Fibroblast of lung (primary cell): ENCODE measurements at places on chromosomes 7 and 10. TPM values are rescaled to one million over a fixed set of nuclear protein-coding genes. Genes with fewer than 3 reads are reported as not detected.

Gene NEUROG3
- total RNA-seq: not detected in 2 replicates

Gene ATG9B
- under 0.01 TPM in 1 of 2 replicates, not detected in the other for total RNA-seq

Gene LRRD1
- under 0.01 and 0.17 TPM in 2 replicates for total RNA-seq

DNA sequence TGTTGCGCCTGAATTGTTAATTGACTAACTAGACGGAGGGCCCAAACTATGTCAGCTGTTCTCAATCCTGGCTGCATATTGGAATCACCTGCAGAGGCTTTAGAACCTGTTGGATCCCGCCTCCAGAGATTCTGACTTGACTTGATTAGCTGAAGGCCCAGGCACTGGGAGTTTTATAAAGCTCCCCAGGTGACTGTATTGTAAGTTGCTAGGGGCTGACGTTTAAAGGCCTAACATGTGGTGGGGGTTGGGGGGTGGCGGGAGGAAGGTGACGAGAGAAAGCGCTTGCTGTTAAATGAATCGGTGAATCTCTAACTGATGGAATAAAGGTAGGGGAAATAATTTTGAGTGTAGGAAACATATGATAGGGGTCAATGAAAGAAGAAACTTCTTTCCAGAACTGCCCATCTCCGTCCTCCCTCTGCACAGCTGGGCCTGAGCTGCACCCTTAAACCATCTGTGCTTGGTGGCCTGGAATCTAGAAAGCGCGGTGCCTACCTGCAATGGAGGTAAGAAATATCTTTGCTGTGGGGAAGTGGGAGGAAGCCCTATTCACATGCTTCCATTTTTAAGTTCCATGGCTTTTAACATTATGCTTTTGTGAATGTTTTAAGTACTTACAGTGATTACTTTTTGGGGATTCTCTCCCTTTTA lies 225.0 kb upstream of the FAM3C start:
- DNase-seq: no peak

DNA sequence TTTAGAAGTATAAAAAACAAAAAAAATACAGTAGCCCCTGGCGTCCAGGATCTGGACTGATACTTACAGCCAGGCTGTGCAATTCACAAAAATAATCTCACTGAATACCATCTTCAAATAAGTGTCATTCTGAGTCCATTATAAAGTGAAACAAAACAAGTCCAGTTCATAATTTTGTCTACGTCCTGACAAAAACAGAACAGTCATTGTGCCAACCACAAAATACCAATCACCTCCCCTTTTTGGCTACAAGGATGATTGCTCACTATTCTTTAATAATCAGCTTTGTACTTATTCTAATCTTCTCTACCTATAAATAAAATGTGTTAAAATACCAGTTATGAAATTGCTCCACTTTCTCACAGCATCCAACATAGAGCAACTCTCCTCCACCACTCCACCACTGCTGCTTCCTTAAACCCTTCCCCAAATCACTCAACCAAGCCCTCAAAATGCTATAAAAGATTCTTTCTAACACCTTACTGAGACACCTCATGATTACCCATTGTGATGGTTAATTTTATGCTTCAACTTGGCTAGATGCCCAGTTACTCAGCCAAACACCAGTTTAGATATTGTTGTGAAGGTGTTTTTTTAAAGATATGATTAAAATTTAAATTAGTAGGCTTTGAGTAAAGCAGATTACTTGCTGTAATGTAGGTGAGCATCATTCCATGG lies 479.8 kb upstream of the SEMA3A start:
- peak; percentile 11 for DNase-seq

GRCh38 chr10:120667276-120667675 lies 183.9 kb upstream of the WDR11 start:
- DNase-seq: no peak

DNA sequence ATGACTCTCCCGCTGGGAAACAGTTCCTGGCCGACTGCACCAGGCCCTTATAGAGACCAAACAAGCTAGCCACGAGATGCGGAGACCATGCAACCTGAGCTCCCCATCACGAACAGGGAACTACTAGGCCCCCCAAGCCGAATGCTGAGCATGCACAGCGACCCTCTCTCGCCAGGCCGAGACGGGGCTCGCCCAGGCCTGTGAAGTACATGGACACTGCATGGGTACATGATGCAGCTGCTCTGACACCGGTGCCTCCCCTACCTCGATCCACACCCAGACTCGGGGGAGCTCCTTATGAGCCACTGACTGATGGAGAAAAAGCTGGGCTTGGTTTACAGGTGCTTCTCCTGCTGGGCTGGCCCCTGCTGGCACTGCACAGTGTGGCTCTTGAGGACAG lies 72.2 kb upstream of the RHEB start:
- no peak for DNase-seq

DNA sequence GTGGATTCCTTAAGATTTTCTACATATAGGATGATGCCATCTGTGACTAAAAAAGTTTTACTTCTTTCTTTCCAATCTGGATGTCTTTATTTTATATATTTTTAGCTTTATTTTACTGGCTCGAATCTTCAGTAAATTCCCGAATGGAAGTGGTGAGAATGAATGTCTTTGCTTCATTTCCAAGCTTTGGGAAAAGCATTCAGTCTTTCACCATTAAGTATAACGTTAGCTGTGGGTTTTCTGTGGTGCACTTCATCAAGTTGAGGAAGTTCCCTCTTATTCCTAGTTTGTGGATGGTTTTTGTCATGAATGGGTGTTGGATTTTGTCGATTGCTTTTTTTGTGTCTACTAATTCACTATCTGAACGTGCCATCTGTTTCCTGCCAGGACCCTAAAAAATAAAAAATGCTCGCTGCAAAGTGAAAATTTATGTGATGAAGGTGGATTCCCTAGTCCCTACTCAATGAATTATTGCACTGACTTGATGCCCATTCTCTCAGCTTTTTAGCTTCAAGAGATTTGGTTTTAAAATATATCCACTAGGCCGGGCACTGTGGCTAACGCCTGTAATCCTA lies 90.2 kb upstream of the CARD11 start:
- no peak for DNase-seq

DNA sequence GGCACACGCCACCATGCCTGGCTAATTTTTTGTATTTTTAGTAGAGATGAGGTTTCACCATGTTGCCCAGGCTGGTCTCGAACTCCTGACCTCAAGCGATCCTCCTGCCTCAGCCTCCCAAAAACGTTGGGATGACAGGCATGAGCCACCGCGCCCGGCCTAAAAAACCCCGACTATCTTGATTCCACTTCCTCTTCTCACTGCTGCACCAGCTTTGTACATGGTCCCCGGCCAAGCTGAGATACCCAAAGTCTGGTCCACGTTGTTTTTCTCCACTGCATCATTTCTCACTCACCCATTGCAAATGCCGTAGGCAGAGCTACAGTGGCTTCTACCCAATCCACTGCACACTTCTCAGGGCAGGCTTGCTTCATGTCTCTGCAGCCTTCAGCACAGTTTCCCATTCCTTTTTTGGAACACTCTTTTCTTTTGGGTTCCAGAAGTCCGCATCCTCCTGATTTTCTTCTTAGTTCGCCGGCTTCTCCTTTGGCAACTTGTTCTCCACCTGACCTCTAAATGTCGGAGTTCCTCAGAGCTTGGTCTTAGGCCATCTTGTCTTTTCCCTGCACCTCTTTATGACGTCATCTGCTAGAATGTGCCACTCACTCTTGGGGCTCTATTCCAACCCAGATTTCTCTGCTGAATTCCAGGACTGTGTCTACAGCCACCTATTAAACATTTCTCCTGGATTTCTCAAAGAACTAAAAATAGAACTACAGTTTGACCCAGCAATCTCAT lies 6.0 kb upstream of the GNB2 start:
- no peak for DNase-seq

GRCh38 chr7:79293655-79294142 lies 159.8 kb downstream of the MAGI2 start:
- peak; percentile 71 for DNase-seq
